ENCODE measurements at places on chromosomes 3 and 15. TPM values are rescaled to one million over a fixed set of nuclear protein-coding genes. Genes with fewer than 3 reads are reported as not detected.

The ZNF609 gene
- 47.5 TPM for total RNA-seq

The TSC22D2 gene
- total RNA-seq = 10.0 TPM

The CHDH gene
- 0.53 TPM for total RNA-seq

The CDHR4 gene
- total RNA-seq = not detected

The ITIH3 gene
- total RNA-seq = not detected

The EPHB1 gene
- total RNA-seq = 0.35 TPM

DNA sequence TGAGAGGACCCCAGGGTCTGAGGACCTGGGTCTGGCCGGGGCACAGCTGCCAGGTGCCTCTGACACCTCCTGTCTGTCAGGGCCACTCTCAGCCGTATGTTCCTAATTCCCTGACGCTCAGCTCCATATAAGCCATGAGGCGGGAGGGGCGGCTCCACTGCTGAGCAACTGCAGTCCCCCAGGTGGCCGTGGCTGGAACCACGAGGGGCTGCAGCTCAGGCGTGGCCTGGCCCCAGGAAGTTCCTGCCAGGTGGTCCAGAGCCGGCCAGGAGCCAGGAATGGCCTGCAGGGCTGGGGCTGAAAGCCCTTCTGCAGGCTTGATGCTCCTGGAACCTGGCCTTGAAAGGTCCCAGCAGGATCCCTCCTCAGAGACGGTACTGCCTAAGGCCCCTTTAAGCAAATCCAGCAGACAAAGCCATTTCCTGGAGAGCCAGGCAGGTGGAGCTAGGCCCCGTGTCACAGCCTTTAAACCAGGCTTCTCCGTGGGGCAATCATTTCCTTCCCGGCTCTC lies 118.0 kb downstream of the CHSY1 start:
- H3K4me1 ChIP-seq = peaks cover 56% of the 10 kb centered on the region
- no peak for DNase-seq
- no peak overlapping the region for H3K27ac ChIP-seq
- H3K36me3 ChIP-seq = peaks cover 24% of the 10 kb centered on the region

- no peaks in the 10 kb centered on the region for H3K36me3 ChIP-seq
- H3K4me1 ChIP-seq = no peaks in the 10 kb centered on the region
- H3K27ac ChIP-seq = no peak overlapping the region
- no peaks in the 10 kb centered on the region for H3K27me3 ChIP-seq
- no peak for DNase-seq
Measured at GRCh38 chr3:113297841-113298240, 86.5 kb downstream of the BOC start.

- H3K27me3 ChIP-seq = no peaks in the 10 kb centered on the region
- no peaks in the 10 kb centered on the region for H3K36me3 ChIP-seq
- DNase-seq = no peak
- H3K4me1 ChIP-seq = no peaks in the 10 kb centered on the region
Measured at GRCh38 chr3:145936971-145937370, 224.0 kb downstream of the PLOD2 start.

- no peak overlapping the region for H3K4me3 ChIP-seq
- H3K27me3 ChIP-seq = peaks cover 3% of the 10 kb centered on the region
- no peak for DNase-seq
- no peaks in the 10 kb centered on the region for H3K4me1 ChIP-seq
- no peaks in the 10 kb centered on the region for H3K36me3 ChIP-seq
Measured at GRCh38 chr3:178457511-178457910, 78.7 kb upstream of the KCNMB2 start.

DNA sequence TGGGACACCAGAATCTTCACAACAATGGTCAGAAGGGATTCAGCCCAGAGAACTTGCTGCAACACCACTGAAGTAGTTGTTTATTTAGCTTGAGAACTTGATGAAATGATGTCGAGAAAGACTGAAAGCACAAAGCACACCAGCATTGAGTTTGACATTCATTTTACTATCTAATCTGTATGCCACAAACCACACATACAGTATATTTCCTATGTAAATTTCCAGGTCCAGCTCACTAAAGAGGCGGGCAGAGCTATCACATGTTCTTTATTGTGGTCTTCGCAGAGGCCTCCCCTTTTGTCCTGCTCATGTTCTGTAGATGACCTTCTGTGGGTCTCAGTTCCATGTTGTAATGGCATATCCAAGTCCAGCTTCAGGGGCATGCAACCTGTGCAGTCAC lies 10.4 kb upstream of the FMN1 start:
- no peaks in the 10 kb centered on the region for H3K36me3 ChIP-seq
- peaks cover 12% of the 10 kb centered on the region for H3K27me3 ChIP-seq
- DNase-seq = no peak

- no peaks in the 10 kb centered on the region for H3K27me3 ChIP-seq
- H3K27ac ChIP-seq = no peak overlapping the region
- no peak for DNase-seq
- peaks cover 4% of the 10 kb centered on the region for H3K36me3 ChIP-seq
- H3K4me3 ChIP-seq = no peak overlapping the region
Measured at GRCh38 chr15:25797936-25798901, 64.9 kb downstream of the ATP10A start.

DNA sequence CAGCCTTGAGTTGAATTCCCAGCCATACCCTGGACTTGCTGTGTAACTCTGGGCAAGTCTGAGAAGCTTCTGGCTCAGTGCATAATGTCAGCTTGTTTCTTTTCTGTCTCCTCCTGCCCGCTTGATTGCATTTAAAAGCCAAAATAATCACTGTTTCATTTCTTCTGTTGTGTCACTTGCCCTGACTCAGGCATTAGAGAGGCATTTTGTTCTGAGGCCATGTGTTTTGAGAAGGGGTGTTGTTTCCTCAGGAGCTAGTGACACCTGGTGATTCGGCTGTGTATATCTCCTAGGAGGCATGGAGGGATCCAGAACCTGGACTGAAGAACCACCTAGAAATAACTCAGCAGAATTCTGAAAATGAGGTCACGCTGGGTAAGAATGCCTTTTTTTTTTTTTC lies 16.0 kb downstream of the WDR73 start:
- DNase-seq = no peak
- H3K36me3 ChIP-seq = peaks cover 43% of the 10 kb centered on the region
- no peaks in the 10 kb centered on the region for H3K27me3 ChIP-seq
- no peak overlapping the region for H3K27ac ChIP-seq

GRCh38 chr3:110165753-110166152 lies 828.4 kb upstream of the DPPA4 start:
- no peak overlapping the region for H3K4me3 ChIP-seq
- no peaks in the 10 kb centered on the region for H3K36me3 ChIP-seq
- no peak overlapping the region for H3K27ac ChIP-seq
- no peak for DNase-seq
- no peaks in the 10 kb centered on the region for H3K4me1 ChIP-seq

DNA sequence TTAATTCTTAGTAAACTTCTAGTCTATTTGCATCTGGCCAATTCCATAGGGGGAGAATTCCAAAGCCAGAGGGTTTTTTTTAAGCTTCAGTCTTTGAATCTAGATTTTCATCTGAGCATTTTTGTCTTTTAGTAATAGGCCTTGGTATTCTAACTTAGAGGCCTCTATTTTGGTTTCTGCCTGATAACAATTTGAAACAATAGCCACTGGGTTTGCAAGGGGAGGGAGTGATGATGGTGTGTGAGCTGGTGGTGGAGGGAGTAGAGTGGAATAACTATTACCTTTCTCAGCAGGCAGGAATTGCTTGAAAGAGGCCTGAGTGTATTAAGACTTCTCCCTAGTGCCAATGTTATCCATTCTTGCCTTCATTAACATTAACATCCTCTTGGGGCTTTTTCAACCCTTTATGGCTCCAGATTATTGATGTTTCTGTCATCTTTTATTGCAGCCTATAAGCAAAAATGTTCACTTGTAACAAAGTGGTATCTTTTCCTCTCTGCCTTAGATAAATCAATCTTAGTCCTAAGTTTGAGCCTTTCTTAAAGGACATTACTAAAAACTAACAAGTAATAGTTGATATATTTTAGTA lies 26.5 kb upstream of the TCF12 start:
- no peak overlapping the region for H3K27ac ChIP-seq
- H3K27me3 ChIP-seq = no peaks in the 10 kb centered on the region
- no peak for DNase-seq
- H3K4me3 ChIP-seq = no peak overlapping the region
- peaks cover 11% of the 10 kb centered on the region for H3K4me1 ChIP-seq
- peaks cover 4% of the 10 kb centered on the region for H3K36me3 ChIP-seq

DNA sequence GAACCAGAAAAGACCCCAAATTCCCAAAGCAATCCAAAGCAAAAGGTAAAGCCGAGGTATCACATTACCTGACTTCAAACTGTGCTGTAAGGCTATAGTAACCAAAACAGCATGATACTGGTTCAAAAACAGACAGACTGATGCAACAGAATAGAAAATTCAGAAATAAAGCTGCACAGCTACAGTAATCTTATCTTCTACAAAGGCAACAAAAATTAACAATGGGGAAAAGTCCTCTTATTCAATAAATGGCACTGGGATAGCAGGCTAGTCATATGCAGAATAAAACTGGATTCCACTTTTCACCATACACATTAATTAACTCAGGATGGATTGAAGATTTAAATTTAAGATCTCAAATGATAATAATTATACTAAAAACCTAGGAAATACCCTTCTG lies 392.6 kb upstream of the CBLB start:
- DNase-seq = no peak
- no peaks in the 10 kb centered on the region for H3K36me3 ChIP-seq
- H3K27ac ChIP-seq = no peak overlapping the region
- no peak overlapping the region for H3K4me3 ChIP-seq

GRCh38 chr3:23319366-23320312 lies 116.5 kb downstream of the UBE2E2 start:
- no peaks in the 10 kb centered on the region for H3K27me3 ChIP-seq
- no peaks in the 10 kb centered on the region for H3K36me3 ChIP-seq
- no peak for DNase-seq
- no peak overlapping the region for H3K4me3 ChIP-seq
- no peaks in the 10 kb centered on the region for H3K4me1 ChIP-seq

Measured in activated CD8-positive, alpha-beta memory T cell treated with anti-CD3 and anti-CD28 coated beads, Interleukin-2, amount 10 ng/mL, durations not matched to agents 7 days and 5 days (primary cell).